Uterine smooth muscle cell (primary cell): ENCODE measurements at places on chromosomes 16 and 17. TPM values are rescaled to one million over a fixed set of nuclear protein-coding genes. Genes with fewer than 3 reads are reported as not detected.

Gene KRTAP17-1
- total RNA-seq, result 0.12 and 0.33 TPM in 2 replicates

Gene TBC1D3
- total RNA-seq, result not detected in 2 replicates

Gene DPEP2
- total RNA-seq, result not detected in 2 replicates

Gene SLFN5
- 139 and 188 TPM in 2 replicates for total RNA-seq

Gene FBXW10
- under 0.01 and 0.12 TPM in 2 replicates for total RNA-seq

Gene IL21R
- total RNA-seq, result 5.2 and 12.2 TPM in 2 replicates

Gene ACSM3
- 0.77 and 1.00 TPM in 2 replicates for total RNA-seq

Gene CD79B
- 0.12 TPM in 1 of 2 replicates, not detected in the other for total RNA-seq

Gene KRTAP9-4
- total RNA-seq, result not detected in 2 replicates

Gene PYDC1
- total RNA-seq, result not detected in 2 replicates

Gene ITFG1
- 50.4 and 68.2 TPM in 2 replicates for total RNA-seq

Gene KRT40
- not detected in 2 replicates for total RNA-seq

Gene TMEM100
- 0.12 and 1.4 TPM in 2 replicates for total RNA-seq

Gene ZSCAN32
- 10.6 and 11.7 TPM in 2 replicates for total RNA-seq

Gene ATF7IP2
- total RNA-seq, result 2.5 and 5.0 TPM in 2 replicates

Gene PLK1
- 16.6 and 49.4 TPM in 2 replicates for total RNA-seq

Gene GNAO1
- total RNA-seq, result under 0.01 TPM in 2 replicates

Gene TTLL6
- total RNA-seq, result not detected in 2 replicates

Gene RBFOX1
- not detected in 2 replicates for total RNA-seq
